ENCODE measurements at places on chromosomes 4 and X. TPM values are rescaled to one million over a fixed set of nuclear protein-coding genes. Genes with fewer than 3 reads are reported as not detected.

ANKRD50 gene
- total RNA-seq, result 33.3 TPM

SYN1 gene
- not detected for total RNA-seq

PNMA5 gene
- not detected for total RNA-seq

WDR17 gene
- total RNA-seq, result under 0.01 TPM

DTHD1 gene
- total RNA-seq, result not detected

HSD17B13 gene
- total RNA-seq, result not detected

MAGEB1 gene
- total RNA-seq, result not detected

TRO gene
- total RNA-seq, result 37.3 TPM

UGT2A2 gene
- total RNA-seq, result not detected

EFNB1 gene
- total RNA-seq, result 25.1 TPM

C4orf36 gene
- total RNA-seq, result not detected

TCEAL2 gene
- total RNA-seq, result not detected

BTK gene
- not detected for total RNA-seq

DCAF12L2 gene
- total RNA-seq, result not detected

HHIP gene
- total RNA-seq, result not detected

HPSE gene
- total RNA-seq, result 11.0 TPM

ITIH6 gene
- total RNA-seq, result not detected

TLR8 gene
- under 0.01 TPM for total RNA-seq

PDZD4 gene
- not detected for total RNA-seq

GAGE12F gene
- not detected for total RNA-seq

FRMPD3 gene
- total RNA-seq, result 0.33 TPM

TMEM156 gene
- not detected for total RNA-seq

MAGEC1 gene
- total RNA-seq, result not detected

IL1RAPL1 gene
- not detected for total RNA-seq

CYTL1 gene
- not detected for total RNA-seq

POF1B gene
- total RNA-seq, result 3.1 TPM

C4orf51 gene
- total RNA-seq, result not detected

FAT4 gene
- 9.0 TPM for total RNA-seq

CTAG2 gene
- 0.39 TPM for total RNA-seq

PRICKLE3 gene
- total RNA-seq, result 14.3 TPM

RHOXF1 gene
- total RNA-seq, result not detected

ADH1A gene
- not detected for total RNA-seq

BLOC1S4 gene
- total RNA-seq, result 20.9 TPM

MSX1 gene
- total RNA-seq, result 1.1 TPM

MAGEE2 gene
- total RNA-seq, result not detected

ZFYVE28 gene
- 8.2 TPM for total RNA-seq

LRCH2 gene
- total RNA-seq, result under 0.01 TPM

SATL1 gene
- total RNA-seq, result under 0.01 TPM

IL3RA gene
- total RNA-seq, result not detected

PABPC1L2A gene
- not detected for total RNA-seq

SRPK3 gene
- total RNA-seq, result under 0.01 TPM

CHRDL1 gene
- not detected for total RNA-seq

OTUD6A gene
- total RNA-seq, result not detected

SPANXA1 gene
- total RNA-seq, result not detected

VSIG4 gene
- total RNA-seq, result not detected

AFM gene
- not detected for total RNA-seq

S100P gene
- total RNA-seq, result 1.2 TPM

ARMCX5 gene
- total RNA-seq, result 14.6 TPM

SPANXC gene
- total RNA-seq, result not detected

FAM9C gene
- not detected for total RNA-seq

AIFM1 gene
- 12.1 TPM for total RNA-seq

ADH5 gene
- 89.1 TPM for total RNA-seq

FAM156B gene
- total RNA-seq, result 24.7 TPM

RNF175 gene
- not detected for total RNA-seq

All from placental epithelial cell (primary cell).